ACHN (cell line): ENCODE measurements at places on chromosomes 7 and 10.
A peak's percentile ranks its signal among the peaks of the same experiment; 100 is the strongest.

DNA sequence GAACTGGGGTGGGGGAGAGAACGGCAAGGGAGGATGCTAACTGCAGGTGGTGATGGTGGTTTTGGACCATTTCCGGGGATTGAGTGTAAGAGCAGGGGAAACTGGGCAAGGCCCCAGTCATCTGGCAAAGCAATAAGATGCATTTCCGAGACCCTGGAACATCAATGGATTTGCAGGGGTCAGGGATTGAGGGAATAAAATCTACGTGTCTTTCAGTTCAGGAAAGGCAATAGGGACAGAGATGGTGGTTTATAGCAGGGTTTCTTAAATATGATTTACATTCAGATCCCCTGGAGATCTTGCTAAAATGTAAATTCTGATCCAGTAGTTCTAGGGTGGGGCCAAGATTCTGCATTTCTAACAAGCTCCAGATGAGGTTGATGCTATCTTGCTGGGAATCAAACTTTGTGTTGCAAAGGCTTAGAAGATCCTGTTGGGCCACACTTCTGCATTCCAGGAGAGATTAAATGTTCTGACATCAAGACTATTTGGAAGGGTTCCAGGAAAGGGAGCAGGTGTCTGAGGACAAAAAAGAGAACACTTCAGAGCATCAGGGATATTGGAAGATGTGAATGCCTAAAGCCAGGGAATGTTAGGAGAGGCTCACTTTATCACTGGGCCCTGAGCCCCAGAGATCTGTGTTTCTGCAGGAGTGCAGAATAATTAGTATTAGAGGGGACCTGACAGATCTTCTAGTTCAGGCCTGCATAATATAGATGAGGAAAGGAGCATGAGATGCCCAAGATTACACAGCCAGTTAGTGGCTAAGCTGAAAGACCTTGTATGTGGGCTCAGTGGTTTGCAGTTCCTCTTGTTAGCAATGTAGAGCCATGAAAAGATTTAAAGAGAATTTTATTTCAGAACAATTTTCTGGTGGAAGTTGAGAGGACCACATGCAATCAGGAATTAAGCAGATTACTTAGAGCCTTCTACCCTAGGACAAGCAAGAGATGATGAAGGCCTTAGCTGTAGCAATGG is 32.4 kb downstream of the BLNK start:
- DNase-seq: no peak

DNA sequence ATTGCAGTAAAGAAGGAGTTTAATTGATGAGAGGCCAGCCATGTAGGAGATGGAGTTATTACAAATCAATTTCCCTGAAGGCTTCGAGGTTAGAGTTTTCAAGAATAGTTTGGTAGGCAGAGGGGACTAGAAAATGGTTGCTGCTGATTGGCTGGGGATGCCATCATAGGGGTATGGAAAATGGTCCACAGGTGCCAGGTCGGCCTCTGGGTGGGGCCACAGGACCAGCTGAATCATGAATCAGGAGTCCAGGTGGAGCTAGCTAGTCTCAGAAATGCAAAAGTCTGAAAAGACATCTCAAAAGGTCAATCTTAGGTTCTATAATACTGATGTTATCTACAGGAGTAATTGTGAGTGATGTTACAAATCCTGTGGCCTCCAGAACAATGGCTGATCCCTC is 714.0 kb upstream of the GHITM start:
- DNase-seq: no peak

DNA sequence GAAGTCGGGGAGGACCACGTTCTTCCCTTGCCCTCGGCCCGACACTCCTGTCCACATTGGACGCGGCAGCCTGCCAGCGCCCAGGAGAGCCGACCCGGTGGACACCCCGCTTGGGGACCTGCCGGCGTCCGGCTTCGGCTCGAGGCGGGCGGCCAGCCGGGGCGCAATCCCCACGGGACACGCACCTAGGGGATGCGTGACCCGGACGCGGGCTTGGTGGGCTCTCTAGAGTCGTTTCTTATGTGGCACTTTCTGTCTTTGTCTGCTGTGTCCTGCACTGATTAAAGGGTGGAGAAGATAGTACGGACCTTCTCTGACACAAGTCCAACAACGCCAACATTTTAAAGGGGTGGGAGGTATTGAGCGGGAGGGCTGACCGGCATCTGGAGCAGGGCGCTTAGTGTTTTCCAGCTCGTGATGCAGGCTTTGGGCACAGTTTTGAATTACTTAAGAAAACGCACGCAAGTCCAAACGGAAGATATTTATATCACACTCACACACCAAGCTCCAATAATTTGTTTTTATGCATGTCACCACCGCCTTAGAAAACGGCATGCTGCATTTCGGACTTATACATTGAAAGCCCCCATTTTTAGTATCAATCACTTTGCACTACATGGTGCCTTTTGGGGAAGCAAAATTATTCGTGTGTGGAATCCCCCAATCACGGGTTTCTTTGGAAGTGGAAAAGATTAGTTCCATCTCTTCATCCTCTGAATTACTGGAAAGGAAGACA is 3.9 kb upstream of the SPAG6 start:
- DNase-seq: no peak

- no peak for DNase-seq
These were observed 23.7 kb upstream of the TRIM24 start for GRCh38 chr7:138436388-138436787.

DNA sequence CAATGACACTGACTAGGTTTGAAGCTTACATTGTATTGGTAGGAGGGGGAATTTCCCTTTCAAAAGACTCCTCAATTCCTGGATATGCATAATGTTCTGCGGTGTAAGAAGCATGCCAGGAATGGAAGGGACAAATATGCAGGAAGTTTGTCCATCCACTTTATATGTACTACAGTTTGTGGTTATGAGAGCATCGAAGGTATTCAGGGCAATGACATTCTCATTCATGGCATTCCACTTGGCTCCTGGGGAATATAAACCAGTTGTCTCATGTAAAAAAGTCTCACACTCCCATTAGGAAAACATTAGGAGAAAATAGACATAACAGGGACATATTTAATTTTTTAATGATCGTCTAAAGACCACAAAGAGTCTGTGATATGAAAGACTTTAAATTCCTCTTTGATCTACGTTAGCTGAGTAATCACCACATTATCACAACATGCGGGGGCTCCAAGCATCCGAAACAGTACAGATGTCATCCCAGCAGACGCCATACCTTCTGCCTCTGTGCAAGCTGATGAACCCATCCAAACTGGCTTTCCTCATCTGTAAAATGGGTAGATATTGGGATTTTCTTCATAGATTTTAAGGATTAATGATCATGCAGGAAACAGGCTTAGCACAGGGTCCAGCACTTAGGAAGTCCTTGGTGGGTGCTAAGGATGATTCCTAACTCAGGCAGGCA is 675.3 kb downstream of the INHBA start:
- DNase-seq: peak; percentile 97

- DNase-seq: no peak
These were observed 170.9 kb upstream of the ASAH2 start for GRCh38 chr10:50422259-50422658.

- DNase-seq: peak; percentile 69
These were observed 29.9 kb upstream of the HNRNPH3 start for GRCh38 chr10:68301790-68302502.

- no peak for DNase-seq
These were observed 55.7 kb downstream of the RALA start for GRCh38 chr7:39678930-39679709.

DNA sequence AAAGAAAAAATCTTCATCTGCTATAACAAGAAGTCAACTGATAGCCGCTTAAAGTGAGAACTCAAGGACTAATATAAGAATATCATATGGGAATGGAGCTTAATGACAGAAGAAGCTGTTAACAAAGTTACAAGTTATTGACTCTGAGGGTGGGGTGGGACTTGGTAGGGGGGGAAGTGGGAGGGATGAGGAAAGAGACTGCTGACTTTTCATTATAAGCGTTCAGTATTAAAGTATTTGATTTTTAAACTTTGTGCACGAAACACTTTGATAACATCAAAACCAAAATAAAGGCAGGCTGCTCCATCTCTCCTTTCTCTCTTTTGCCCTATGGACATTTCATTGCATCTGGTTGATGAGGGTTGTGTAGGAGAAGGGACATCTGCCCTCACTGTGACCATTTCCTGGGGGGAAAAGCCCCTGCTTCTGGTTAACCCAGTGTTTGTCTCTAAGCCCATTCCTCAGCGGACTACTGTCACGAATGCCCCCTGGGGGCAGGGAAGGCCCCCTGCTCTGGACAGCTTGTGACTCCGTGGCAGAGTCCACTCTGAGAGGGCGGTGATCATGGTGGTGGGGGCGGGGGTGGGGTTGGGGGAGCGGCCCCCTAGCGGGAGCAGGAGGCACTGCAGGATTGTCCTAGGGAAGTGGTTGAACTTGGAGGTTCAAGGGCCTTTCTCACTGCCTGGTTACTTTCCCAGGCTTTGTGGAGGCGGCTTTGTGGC is 17.4 kb downstream of the SLC13A4 start:
- peak; percentile 41 for DNase-seq

- no peak for DNase-seq
These were observed 32.4 kb downstream of the ITIH5 start for GRCh38 chr10:7634142-7634894.

- DNase-seq: no peak
These were observed 180.8 kb upstream of the CACNA2D1 start for GRCh38 chr7:82624337-82624736.

- no peak for DNase-seq
These were observed 46.8 kb downstream of the TYW1B start for GRCh38 chr7:72781161-72781560.

- DNase-seq: peak; percentile 53
These were observed 122.7 kb downstream of the TRRAP start for GRCh38 chr7:99000904-99001465.

DNA sequence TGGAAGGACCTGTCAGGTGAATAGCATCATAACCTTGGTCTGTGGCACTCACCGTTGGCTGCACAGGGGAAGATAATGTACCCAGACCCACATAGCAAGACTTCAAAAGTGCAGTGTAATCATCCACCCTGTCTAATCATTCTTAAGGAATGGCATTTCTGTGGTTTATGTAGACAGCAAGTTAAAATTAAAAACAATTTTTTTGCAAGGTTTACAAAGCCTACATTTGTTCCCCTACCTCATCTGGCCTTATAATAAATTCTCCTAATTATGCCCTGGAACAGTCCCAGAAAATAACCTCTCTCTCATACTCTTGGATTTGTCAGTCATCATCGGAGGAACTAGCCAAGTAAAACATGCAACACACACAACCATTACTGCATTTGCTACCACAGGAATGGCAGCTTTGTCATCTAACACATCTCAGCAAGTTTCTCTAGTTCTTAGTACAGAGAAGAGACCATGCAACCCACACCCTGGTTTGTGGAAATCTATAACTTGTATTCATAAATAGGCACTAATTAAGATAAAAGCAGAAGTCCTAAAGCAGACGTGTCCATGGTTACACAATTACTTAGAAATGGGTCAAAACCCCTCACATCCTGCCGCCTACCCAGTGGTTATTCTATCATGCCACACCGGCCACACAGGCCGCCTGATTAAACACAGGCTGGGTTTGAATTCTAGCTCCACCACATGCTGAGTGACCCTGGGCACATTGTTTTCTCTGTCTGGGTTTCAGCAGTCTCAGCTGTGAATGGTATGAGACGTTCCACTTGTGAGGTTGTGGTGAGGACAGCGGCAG is 19.1 kb downstream of the ABLIM1 start:
- peak; percentile 85 for DNase-seq

DNA sequence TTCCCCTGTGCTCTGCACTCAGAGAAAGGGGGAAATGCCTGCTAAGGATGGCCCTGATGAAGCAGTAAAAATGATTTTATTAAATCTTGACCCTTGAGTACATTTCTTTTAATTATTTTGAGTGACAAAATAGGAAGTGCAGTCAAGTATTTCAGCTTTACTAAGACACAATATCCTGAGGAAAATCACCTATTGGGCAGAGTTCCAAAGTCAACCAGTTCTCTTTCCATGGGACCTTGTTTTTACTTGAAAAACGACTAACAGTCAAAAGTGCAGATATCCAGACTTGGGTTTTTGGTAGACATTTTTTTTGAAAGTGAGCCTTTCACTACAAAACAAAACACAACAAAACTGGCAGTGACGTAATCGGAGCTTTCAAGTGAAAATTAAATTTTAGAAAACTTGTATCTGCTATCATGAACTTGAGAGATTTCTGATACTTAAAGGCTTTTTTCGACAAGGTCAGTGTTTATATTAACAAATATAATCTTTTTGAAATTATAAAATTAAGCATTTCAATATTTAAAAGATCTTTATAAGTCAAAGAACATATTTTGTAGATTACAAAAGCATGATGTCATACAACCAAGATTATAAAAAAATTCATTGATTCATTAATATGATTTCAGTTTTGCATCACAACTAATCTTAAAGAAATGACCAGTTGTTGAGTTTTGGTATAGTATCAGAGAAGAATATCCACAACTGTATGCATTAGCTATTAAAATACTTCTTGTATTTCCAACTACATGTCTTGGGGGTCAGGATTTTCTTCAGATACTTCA is 513.8 kb upstream of the AKR1E2 start:
- no peak for DNase-seq

DNA sequence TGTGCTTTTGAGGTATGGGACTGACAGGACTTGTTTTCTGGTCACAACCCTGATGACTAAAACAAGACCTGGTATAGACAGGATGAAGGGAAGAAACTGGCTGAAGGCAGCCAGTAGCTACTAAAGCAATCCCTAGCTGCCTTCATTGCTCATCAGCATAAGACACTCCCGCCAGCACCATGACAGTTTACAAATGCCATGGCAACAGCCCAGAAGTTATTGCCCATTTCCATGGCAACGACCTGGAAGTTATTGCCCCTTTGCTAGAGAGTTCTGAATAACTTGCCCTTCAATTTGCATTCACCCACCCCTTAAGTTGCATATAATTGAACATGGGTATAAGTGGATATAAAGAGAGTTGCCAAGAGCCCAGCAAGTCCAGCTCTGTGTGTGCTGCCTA is 169.6 kb upstream of the FAM171A1 start:
- no peak for DNase-seq

DNA sequence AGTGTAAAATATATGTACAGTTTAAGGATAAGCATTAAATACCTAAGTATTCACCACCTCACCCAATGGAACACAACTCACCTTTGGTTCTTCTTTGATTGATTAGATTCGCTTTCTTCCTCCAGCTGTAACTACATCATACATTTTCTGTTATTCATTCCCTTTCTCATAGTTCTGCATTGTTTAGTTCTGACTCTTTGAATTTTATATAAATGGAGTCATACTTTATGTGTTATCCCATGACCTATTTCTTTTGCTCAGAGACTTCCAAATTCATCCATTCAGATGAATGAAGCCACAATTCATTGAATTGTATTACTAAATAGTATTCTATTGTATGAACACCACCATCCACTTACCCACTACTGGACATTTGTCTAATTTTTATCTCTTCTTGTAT is 12.3 kb downstream of the THNSL1 start:
- DNase-seq: no peak

DNA sequence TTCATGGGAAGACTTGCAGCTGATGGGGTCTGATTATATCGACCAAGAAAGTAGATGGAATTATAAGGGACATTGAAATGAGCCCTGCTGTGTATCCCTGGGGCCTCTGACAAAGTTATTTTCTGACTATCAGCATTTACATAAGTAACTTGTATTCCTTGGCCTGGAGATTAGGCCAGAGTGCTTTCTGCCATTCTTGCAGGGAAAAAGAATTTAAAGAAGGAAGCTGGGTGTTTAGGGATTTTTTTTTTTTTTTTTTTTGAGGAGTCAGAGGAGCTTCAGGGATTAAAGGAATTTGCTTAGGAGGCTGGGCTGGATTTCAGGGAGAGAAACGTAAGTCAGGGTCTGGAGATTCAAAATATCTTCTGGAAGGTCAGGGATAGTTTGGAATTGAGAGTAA is 4.6 kb downstream of the SPAM1 start:
- DNase-seq: no peak
